ENCODE measurements at places on chromosomes 11 and 22.

DNA sequence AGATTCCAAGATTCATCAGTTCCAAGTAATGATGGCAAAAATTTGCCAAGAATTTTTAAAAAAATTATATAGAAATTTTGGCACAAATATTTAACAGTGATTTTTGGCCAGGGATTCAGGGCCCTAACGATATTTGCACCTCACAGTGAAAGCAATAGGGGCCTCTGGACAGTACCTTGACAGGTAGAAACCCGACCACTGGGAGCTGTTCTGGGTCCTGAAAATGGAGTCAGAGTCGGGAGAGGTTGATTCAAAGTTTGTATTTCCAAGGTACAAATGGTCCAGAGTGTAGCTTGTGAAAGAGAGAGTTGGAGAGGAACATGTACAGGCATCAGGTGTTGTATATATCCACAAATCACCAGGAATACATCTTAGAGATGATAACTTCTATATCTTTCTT lies 41.6 kb downstream of the MRGPRX2 start:
- no peak for DNase-seq

- DNase-seq = no peak
Measured at GRCh38 chr11:2207212-2207611, 35.6 kb upstream of the TH start.

- no peak for DNase-seq
Measured at GRCh38 chr22:19063581-19064353, 58.4 kb downstream of the DGCR2 start.

DNA sequence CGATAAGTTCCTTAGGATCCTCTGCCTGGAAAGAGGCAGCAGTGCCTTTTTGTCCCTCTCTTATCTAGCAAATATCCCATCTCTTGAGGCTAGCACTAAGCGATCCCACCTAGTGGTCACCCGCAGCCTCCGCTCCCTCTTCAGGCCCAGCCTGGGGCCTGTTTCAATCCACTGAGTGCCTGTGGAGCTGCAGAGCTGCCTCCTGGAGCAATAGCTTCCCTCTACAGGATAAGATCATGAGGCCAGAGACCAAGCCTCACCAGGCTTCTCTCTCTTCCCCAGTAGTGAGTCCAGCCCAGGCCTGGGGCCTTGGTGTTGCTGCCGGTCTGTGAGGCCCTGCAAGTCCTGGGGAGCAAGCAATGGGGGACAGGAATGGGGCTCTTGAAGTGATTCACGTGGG lies 65.8 kb downstream of the SLC22A12 start:
- DNase-seq = no peak

GRCh38 chr11:12212174-12212820 lies 101.9 kb downstream of the MICAL2 start:
- DNase-seq = no peak

GRCh38 chr22:25764270-25765015 lies 22.5 kb downstream of the MYO18B start:
- DNase-seq = no peak

- no peak for DNase-seq
Measured at GRCh38 chr11:40716344-40717130, 742.9 kb downstream of the LRRC4C start.

- DNase-seq = no peak
Measured at GRCh38 chr11:126246636-126247035, 22.1 kb downstream of the SRPRA start.

DNA sequence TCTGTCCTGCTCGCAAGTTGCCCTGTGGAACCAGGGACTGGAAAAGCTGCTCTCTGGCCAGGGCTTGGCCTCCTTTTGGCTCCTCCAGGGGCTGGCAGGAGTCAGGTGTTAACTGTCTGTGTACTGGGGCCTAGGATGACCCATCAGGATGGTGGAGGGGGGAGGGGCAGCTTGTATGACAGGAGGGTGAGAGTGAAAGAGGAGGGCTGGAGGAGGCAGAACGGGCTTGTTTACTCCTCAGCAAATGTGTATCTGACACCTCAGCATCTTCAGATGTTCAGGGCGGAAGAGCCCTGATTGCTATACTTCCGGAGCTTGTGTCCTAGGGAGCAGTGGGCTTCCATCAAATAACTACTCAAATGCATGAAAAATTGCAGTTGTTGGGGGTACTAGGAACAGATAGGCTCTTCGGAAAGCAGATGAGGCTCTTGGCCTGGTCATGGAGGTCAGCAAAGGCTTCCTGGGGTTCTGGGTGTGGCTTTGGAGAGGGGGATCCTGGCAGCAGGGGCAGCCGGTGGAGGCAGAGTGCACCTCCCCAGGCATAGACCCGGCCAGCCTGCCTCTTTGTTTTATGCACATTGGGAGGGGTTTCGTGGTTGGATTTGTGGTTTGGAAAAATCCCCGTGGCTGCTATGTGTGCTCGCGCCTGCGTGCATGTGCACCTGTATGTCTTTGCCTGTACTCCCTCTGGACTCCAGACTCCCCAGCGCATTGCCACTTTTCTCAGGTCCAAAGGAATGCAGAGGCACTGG lies 31.2 kb downstream of the CD82 start:
- no peak for DNase-seq

DNA sequence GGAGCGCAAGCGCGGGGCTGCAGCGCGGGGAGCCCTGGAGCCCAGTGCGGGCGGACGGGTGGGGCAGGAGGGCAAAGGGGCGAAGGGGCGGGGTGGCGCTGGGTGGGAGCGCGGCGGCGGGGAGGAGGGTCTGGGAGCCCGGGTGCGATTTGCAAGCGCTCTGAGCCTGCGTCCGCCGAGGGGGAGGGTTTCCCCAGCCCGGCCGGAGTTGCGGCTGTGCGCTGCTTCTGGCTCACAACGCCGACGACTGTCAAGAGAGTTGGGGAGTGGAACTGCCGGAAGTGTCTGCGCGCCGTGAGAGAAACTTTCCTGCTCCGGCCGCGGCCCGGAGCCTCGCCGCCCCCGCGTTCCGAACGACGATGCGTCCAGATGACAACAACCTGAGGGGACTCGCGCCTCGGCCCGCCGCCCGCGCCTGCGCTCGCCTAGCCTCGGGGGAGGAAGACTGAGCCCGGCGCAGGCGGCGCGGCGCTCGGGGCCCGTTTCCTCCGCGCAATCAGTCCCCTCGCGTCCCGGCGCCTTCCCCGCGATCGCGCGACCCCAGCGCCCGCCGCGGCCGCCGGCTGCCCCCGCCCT lies at the start of gene ARHGAP42:
TSS of gene ARHGAP42 (plus strand) at position 235 of the 576 bp plus-strand sequence. CDS start 391 bp downstream, outside the sequence.
- no peak for DNase-seq

- DNase-seq = no peak
Measured at GRCh38 chr11:28517621-28518020, 409.4 kb downstream of the METTL15 start.

- DNase-seq = no peak
Measured at GRCh38 chr22:41833369-41834004, 582 bp downstream of the SREBF2 start.

DNA sequence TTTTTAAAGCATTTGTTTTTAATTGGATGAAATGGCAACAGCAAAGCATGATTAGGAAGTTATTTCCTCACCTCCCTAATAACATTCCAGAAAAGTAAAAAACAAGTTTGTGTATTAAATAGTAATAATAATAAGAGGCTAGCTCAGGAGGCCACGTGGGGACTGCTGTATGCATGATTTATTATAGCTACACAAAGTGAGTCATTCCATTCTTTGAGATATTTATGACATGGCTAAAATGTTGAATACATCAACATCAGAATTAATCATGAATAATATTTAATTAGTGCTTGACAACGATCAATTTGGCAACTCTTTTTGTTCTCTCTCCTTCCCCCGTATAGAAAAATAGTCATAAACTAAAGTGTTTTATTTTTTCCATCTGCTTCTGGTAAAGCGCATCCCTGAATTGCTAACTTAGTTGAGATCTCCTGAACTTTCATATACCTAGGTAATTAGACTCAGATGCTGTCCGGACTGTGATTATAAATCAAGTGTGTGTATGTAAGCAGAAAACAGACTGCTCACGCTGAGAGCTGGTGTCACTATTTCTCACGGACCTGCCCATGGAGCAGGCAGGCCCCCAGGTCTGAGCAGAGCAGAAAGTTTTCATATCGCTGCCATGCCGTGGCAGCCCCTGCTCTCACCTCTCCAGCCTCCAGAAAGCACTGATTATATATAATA lies 125.7 kb downstream of the WT1 start:
- no peak for DNase-seq

DNA sequence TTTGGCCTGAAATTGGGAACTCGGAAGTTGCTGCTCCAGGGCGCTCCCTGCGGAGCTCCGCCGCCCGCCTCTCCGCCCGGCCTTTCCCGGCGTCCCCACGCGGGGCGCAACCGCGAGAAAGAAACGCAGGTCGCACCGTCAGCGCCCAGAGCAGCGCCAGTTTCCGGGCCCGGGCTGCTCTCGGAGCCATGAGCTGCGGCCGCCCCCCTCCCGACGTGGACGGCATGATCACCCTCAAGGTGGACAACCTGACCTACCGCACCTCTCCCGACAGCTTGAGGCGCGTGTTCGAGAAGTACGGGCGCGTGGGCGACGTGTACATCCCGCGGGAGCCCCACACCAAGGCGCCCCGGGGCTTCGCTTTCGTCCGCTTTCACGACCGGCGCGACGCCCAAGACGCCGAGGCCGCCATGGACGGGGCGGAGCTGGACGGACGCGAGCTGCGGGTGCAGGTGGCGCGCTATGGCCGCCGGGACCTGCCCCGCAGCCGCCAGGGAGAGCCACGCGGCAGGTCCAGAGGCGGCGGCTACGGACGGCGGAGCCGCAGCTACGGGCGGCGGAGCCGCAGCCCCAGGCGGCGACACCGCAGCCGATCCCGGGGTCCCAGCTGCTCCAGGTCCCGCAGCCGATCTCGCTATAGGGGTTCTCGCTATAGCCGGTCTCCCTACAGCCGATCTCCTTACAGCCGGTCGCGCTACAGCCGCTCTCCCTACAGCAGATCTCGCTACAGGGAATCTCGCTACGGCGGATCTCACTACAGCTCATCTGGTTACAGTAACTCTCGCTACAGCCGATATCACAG lies 521 bp downstream of the SRSF8 start:
- DNase-seq = peak; percentile 64
